ENCODE measurements at places on chromosomes 1 and 21. TPM values are rescaled to one million over a fixed set of nuclear protein-coding genes. Genes with fewer than 3 reads are reported as not detected.

DNA sequence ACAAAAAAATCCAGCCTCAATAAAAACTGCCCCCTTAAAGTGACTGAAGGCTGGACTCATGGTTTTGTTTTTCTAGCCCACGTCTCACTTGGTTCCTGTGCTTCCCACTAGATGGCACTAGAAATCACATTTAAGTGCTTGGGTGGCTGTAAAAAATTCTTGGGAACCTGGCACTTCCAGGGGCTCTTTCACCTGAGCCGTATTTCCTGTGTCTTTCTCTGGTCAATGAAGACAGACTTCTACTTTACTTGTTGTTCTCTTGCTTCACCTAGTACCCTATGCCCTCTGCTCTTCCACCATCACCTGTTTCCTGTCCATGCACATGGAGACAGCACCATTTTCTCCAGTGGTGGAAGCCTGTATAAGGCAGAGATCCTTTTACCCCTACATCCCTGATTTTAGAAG, 20.0 kb downstream of the METTL13 start:
- no peaks in the 10 kb centered on the region for H3K4me1 ChIP-seq
- peak; percentile 51 for DNase-seq
- H3K27ac ChIP-seq = no peak overlapping the region
- no peaks in the 10 kb centered on the region for H3K27me3 ChIP-seq

DNA sequence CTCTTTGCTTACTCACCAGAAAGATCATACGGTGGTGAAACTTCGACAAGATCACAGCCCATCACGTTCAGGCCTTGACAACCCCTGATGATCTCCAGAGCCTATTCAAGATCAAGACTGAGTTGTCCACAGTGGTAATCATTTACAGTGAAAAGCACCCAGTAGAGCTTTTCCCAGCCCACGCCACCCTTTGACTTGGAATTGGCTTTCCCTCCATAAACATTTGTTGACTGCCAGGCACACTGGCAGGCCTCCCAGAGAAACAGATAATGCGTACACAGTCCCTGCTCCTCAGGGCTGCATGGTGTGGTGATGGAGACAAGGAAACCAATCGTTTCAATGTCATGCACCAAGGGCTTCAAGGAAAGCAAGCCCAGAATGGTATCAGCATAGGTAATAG, 10.1 kb downstream of the AGMAT start:
- H3K36me3 ChIP-seq = peaks cover 2% of the 10 kb centered on the region
- no peak overlapping the region for H3K4me3 ChIP-seq
- peaks cover 2% of the 10 kb centered on the region for H3K4me1 ChIP-seq
- no peaks in the 10 kb centered on the region for H3K27me3 ChIP-seq
- DNase-seq = no peak

GRCh38 chr1:217224201-217224600, 406.7 kb downstream of the GPATCH2 start:
- no peaks in the 10 kb centered on the region for H3K27me3 ChIP-seq
- H3K27ac ChIP-seq = no peak overlapping the region
- no peak overlapping the region for H3K4me3 ChIP-seq
- no peaks in the 10 kb centered on the region for H3K36me3 ChIP-seq
- no peaks in the 10 kb centered on the region for H3K4me1 ChIP-seq

GRCh38 chr1:66381621-66382275, 152.2 kb upstream of the SGIP1 start:
- no peak overlapping the region for H3K4me3 ChIP-seq
- H3K27ac ChIP-seq = no peak overlapping the region
- no peaks in the 10 kb centered on the region for H3K36me3 ChIP-seq
- H3K27me3 ChIP-seq = no peaks in the 10 kb centered on the region
- H3K4me1 ChIP-seq = no peaks in the 10 kb centered on the region

- no peak overlapping the region for H3K4me3 ChIP-seq
- H3K4me1 ChIP-seq = no peaks in the 10 kb centered on the region
- H3K36me3 ChIP-seq = no peaks in the 10 kb centered on the region
- no peak overlapping the region for H3K27ac ChIP-seq
- DNase-seq = no peak
- H3K27me3 ChIP-seq = no peaks in the 10 kb centered on the region
Measured at GRCh38 chr1:228362141-228362883, 44.3 kb downstream of the TRIM11 start.

GRCh38 chr1:200211157-200211556, 183.6 kb downstream of the NR5A2 start:
- H3K27me3 ChIP-seq = no peaks in the 10 kb centered on the region
- DNase-seq = no peak
- no peak overlapping the region for H3K27ac ChIP-seq
- H3K36me3 ChIP-seq = no peaks in the 10 kb centered on the region
- H3K4me1 ChIP-seq = no peaks in the 10 kb centered on the region

- no peaks in the 10 kb centered on the region for H3K36me3 ChIP-seq
- H3K4me1 ChIP-seq = peaks cover 36% of the 10 kb centered on the region
- no peak overlapping the region for H3K27ac ChIP-seq
- no peak overlapping the region for H3K4me3 ChIP-seq
Measured at GRCh38 chr1:27113861-27114260, 41.1 kb downstream of the SLC9A1 start.

DNA sequence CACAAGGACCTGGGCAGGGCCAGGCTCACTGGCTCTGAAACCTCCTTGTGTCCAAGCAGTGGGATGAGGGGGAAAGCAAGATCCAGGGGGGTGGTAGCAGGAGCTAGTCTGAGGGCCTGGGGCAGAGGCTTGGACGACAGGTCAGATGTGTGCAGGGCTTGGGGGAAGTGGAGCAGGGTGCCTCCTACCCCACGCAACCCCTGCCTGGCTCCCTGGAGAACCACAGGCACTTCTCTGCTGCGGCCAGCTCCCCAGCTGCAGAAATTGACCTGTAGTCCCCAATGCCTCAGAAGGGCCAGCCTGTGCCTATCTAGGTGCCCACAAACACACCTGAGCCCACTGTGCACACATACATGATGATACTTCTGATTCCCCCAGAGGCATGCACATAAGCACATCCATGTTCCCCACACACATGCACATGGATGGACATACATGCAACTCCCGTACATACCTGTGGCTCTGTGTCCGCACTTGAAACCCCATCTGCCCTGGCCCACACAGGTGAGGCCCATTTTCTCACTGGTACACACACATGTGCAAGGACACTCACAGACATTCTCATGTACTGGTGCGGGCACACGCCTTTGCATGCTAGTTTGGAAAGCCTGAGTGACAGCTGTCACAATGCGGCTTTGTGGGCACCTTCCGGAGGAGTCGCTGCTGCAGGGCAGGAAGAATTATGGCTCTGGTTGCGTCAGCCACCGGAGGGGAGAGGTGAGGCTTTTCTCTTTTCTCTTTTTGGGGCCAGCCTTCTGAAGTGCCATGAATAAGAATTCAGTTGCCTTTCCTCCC, 247.2 kb upstream of the CSF3R start:
- no peaks in the 10 kb centered on the region for H3K36me3 ChIP-seq
- no peaks in the 10 kb centered on the region for H3K4me1 ChIP-seq
- no peak overlapping the region for H3K4me3 ChIP-seq
- H3K27ac ChIP-seq = no peak overlapping the region
- H3K27me3 ChIP-seq = no peaks in the 10 kb centered on the region

Gene FCGR3A
- not detected for total RNA-seq

Gene PDE9A
- total RNA-seq = 1.5 TPM

Gene FCGR2B
- not detected for total RNA-seq

Gene HMGN2
- total RNA-seq = 562 TPM

Gene SLC5A9
- not detected for total RNA-seq

Gene RALGPS2
- total RNA-seq = 28.4 TPM
